Activated naive CD4-positive, alpha-beta T cell (primary cell): ENCODE measurements at places on chromosomes 7 and 10.

- no peak for DNase-seq
Measured at GRCh38 chr10:106980495-106981451, 183.7 kb downstream of the SORCS1 start.

- no peak for DNase-seq
Measured at GRCh38 chr10:79238606-79239005, 108.7 kb upstream of the PPIF start.

GRCh38 chr10:118028619-118029018, 18.1 kb downstream of the RAB11FIP2 start:
- no peak for DNase-seq

- DNase-seq: no peak
Measured at GRCh38 chr10:12051241-12051640, 8.6 kb upstream of the UPF2 start.

DNA sequence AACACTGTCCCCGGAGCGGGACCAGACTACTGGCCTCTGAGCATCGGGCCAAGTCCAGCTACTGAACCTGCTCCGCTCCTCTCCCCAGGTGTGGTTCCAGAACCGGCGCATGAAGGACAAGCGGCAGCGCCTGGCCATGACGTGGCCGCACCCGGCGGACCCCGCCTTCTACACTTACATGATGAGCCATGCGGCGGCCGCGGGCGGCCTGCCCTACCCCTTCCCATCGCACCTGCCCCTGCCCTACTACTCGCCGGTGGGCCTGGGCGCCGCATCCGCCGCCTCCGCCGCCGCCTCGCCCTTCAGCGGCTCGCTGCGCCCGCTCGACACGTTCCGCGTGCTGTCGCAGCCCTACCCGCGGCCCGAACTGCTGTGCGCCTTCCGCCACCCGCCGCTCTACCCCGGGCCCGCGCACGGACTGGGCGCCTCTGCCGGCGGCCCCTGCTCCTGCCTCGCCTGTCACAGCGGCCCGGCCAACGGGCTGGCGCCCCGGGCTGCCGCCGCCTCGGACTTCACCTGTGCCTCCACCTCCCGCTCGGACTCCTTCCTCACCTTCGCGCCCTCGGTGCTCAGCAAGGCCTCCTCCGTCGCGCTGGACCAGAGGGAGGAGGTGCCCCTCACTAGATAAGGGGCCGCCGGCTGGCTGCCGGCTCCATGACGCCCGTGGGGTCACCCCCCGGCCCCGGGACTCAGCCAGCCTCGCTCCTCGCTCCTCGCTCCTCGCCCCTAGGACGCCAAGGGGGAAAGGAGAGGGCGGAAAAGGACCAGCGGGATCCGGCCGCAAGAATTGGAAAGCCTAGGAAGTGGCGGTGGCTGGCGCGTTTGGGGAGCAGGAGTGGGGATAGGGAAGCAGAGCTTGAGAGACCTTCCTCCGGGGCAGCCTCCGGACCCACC, 3.4 kb downstream of the EVX1 start:
- no peak for DNase-seq

- DNase-seq: no peak
Measured at GRCh38 chr7:12738665-12739064, 51.2 kb downstream of the ARL4A start.

- peak; percentile 27 for DNase-seq
Measured at GRCh38 chr7:150986099-150986512, 4.7 kb upstream of the NOS3 start.

- no peak for DNase-seq
Measured at GRCh38 chr7:155993420-155994278, 181.4 kb upstream of the SHH start.

- DNase-seq: no peak
Measured at GRCh38 chr10:78996792-78997129, 72.0 kb upstream of the ZMIZ1 start.

DNA sequence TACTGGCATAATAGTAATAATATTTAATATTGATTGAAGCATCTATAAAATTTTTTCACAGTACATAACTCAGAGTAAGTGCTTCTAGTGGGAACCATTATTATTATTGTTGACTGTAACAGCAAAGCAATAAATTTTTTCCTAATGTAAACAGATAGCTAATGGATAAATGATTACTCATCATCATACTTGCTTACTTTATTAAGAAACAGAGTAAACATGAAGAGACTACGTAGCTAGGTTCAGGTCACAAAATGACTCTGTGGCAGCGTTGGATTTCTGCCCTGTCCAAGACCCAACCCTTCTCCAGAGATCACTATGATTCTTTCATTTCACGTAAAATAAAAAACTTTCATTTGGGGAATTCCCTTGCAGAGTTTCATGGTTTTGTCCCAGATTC, 8.3 kb upstream of the ABCB5 start:
- DNase-seq: no peak

DNA sequence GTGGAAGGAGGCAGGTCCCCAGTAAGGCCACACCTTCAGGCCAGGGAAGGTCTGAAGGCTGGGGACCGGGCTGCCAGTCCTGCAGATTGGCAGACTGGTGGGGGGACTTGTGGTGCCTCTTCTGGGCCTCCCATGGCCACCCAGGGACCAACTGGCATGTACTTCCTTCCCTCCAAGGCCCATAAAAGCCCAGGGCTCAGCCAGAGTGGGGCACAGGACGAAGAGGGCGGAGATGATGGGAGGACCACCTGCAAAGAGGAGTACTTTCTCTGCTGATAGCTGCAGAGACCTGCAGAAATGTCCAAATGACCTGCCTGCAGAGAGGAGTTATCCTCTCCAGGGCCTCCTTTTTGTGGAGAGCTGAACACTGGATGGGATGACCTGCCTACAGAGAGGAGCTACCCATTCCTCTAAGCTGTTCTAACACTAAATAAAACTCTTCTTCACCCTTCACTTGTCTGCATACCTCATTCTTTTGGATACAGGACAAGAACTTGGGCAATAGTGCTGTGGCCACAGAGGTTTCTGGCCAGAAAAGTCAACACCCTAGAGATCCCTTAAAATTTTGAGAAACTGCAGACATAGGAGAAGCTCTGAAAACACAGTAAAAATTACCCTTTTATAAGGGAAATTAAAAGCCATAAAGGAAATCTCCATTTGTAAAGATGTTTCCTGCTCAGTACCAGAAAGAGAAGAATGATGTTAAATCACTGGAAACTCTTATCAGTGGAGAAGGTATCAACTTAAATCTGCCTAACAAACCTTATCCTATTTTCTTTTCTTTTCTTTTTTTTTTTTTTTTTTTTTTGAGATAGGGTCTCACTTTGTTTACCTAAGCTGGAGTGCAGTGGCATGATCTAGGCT, 20.7 kb upstream of the PRF1 start:
- DNase-seq: no peak

DNA sequence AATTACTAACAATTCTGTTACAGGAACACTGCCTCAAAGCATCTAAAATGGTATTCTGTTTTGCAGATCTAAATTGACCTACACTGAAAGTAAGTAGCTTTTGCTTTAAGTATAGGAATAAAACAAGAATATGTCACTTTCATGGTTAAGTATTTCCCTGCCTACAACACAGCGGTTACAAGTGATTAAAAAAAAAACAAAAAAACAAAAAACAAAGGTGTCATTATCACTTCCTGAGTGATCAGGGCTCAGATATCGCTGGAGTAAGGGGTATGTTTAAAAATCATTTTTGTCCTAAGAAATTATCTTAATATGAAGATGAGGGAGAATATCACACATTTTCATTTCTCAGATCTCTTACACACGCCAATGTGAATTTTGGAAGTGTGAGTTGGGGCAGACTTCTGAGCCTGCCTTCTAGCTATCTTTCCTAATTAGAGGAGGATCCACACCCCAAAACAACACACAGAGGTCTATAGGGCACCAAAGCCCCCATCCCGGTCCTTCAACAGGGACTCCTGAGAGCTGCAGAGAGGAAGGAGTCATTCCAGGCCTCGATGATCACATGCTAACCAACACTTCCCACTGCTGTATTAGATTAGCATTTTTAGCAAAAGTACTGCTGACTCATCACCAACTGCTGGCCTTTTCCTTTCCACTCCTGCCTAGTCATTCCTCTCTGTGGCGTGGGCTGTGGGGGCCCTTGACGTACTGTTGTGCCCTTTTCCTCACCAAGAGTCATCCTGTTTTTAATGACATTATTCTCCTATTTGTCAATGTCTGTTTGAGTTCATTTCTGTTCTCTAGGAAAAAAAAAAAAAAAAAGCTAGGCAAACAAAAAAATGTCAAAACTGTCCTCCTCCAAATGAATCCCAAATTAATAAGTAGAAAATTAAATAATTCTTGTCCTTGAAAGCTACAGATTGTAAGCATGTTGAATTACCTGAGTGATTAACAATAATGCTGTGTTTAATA, 31.2 kb downstream of the PRTFDC1 start:
- DNase-seq: no peak

GRCh38 chr10:44051584-44052385, 333.1 kb downstream of the CXCL12 start:
- DNase-seq: no peak

GRCh38 chr10:75974080-75974479, 542.7 kb downstream of the LRMDA start:
- no peak for DNase-seq

DNA sequence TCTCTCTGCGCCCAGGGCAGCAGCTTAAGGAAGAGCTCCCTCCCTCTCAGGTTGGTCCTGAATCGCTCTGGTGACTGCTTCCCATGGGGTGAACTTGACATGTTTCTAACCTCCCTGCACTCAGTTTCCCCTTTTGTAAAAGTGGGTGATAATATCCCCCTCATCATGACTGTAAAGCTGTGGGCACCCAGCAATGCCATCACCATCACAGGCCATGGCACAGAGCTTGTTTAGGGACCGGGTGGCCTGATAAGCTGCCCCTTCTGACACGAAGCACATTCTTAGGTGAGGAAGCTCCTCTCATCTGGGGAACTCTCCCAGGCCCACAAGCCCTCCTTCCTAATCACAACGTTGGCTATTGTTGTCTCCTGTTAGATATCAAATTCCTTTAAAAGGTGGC, 972.8 kb upstream of the ZNF722 start:
- DNase-seq: no peak

- no peak for DNase-seq
Measured at GRCh38 chr7:51010534-51010933, 227.8 kb upstream of the GRB10 start.

- DNase-seq: no peak
Measured at GRCh38 chr7:24665564-24666294, 91.5 kb downstream of the GSDME start.

DNA sequence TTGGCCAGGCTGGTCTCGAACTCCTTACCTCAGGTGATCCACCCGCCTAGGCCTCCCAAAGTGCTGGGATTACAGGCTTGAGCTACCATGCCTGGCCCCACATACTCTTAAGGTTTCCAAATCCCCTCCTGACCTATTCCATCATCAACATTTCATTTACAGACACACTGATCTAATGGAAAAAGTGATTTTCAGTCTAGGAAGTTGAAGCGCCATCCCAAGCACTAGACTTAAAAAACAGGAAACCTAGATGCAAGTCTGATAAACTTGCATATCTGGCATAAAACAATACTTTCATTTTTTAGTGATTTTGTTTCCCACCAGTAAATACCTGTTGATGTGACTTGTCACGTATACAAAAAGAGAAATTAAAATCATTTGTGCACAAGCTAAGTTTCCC, 44.0 kb downstream of the DNMBP start:
- no peak for DNase-seq

GRCh38 chr7:99772565-99772964, 11.4 kb downstream of the CYP3A4 start:
- DNase-seq: no peak

DNA sequence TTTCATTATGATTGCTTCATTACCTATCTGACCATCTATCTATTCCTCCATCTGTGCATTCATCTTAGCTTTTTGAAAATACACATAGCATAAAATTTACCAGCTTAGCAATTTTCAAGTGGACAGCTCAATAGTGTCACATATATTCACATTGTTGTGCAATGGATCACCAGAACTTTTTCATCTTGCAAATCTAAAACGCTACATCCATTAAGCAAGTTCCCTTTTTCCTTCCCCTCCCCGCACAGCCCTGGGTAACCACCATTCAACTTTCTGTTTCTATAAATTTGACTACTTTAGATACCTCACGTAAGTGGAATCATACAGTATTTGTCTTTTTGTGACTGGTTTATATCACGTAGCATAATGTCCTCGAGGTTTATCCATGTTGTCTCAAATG, 78.0 kb upstream of the ADRB1 start:
- DNase-seq: no peak

GRCh38 chr10:111511751-111512150, 434.9 kb downstream of the ADRA2A start:
- DNase-seq: no peak

DNA sequence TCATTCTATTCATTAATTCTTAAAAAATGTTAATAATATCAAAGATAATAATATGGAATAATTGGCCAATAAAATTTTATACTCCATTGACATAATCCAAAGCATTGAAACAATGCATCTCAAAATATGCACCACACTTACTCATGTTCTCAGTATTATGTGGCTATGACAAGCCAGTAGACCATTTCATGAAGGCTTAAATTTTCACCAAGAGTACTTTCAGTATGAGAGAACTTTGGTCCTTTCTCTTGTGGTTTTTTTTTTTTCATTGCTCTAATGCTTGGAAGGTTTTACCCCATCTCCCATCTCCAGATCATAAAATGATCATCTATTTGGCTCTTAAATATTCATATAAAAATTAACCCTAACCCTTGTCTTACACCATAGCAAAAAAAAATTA, 45.5 kb upstream of the TMEM140 start:
- DNase-seq: no peak

DNA sequence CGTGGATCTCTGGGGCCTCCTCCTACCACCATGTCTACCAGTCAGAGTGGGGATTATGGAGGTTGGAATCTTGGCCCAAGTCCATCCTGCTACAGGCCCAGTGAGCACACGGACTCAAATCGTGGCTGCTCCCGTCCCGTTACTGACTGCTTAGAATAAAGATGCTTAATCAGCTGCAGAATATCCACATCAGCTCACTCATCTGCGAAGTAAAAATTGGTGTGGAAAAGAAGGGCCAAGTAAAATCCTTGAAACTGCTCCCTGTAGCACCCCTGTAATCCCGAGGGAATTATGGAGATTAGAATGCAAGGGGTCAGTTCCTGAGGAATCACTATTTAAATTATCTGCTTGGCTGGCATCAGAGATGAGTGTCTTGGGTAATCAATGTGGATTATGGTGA, 13.0 kb upstream of the HTR5A start:
- DNase-seq: no peak

DNA sequence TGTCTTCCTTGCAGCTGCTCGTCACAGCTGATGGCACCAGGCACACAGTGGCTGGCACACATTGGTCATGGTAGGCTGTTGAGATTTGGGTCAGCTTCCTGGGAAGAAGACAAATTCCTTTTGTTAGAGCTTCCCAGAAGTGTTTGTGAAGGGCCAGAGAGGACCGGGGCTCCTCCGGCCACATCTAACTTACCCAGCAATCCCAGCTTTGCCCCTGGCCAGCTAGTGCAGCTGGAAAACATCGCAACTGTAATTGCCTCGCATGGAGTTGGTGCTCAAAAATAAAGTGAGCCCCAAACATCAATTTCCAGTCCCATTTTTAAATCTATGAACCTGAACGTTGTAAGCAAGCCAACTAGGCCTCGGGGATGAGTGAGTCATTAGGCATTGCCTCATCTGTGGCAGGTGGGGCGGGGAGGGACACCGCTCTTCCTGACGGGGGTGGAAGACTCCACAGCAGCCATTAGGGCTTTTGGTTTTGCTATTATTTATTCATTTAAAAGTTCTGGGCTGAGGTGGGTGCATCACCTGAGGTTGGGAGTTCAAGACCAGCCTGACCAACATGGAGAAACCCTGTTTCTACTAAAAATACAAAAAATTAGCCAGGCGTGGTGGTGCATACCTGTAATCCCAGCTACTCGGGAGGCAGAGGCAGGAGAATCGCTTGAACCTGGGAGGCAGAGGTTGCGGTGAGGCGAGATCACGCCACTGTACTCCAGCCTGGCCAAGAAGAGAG, 12.4 kb downstream of the CPA5 start:
- DNase-seq: no peak

GRCh38 chr7:142481548-142481947, 223.7 kb upstream of the PRSS58 start:
- no peak for DNase-seq
